ENCODE measurements at places on chromosomes 4 and X. TPM values are rescaled to one million over a fixed set of nuclear protein-coding genes. Genes with fewer than 3 reads are reported as not detected.

GRCh38 chrX:42098900-42099299 is 175.5 kb upstream of the CASK start:
- DNase-seq: no peak

GRCh38 chrX:20654596-20655106 is 387.9 kb upstream of the RPS6KA3 start:
- no peak for DNase-seq

- no peak for DNase-seq
Measured at GRCh38 chr4:184387351-184387750, 87.0 kb downstream of the IRF2 start.

DNA sequence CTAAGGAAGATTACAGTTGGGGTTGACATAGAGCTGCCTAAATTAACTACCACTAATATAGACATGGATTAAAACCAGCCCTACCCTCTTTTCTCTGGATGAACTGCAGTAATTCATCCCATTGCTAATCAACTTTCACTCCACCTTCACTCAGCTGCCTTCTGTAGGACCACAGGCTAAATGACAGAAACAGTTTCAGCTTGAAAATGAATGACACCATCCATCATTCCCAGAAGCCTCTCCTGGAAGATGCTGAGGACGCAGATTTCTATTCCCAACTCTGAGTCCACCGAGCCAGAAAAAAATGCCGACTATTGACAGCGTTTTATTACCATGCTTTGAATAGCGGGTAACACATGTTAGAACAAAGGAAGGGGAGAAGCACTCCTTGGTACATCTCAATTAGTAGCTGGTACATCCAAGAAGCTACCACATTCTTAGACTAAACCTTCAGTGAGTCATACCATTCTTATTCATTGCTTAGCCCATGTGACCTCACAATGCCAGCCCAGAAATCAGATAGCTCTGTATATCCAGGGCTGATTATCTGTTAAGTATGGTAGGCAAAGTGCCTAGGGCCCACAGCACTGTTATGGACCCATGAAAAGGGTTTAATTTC is 25.3 kb downstream of the DCX start:
- no peak for DNase-seq

The ALAS2 gene
- total RNA-seq: not detected

Data from Daoy (cell line).